PC-9 (cell line): ENCODE measurements at places on chromosomes 3 and 15. TPM values are rescaled to one million over a fixed set of nuclear protein-coding genes. Genes with fewer than 3 reads are reported as not detected.

- no peaks in the 10 kb centered on the region for H3K4me1 ChIP-seq
- no peaks in the 10 kb centered on the region for H3K27me3 ChIP-seq
- H3K4me3 ChIP-seq, result no peak overlapping the region
- no peak for DNase-seq
- no peak overlapping the region for H3K27ac ChIP-seq
These were observed 735.8 kb downstream of the ZPLD1 start for GRCh38 chr3:103170651-103171050.

The SLC27A2 gene
- total RNA-seq, result 5.8 and 7.5 TPM in 2 replicates

DNA sequence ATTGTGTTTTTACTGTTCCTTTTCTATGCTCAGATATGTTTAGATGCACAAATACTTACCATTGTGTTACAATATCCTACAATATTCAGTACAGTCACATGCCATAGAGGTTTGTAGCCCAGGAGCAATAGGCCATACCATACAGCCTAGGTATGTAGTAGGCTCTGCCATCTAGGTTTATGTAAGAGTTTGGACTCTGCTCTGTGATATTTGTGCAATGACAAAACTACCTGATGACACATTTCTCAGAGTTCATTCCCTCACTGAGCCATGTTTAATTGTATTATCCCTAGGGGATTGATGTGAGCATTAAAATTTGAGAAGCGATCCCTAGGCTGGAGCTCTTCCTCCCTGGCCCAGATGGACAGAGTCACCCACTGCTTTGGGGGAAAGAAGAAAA, 270.0 kb upstream of the PROK2 start:
- H3K4me3 ChIP-seq, result no peak overlapping the region
- no peaks in the 10 kb centered on the region for H3K4me1 ChIP-seq
- H3K27ac ChIP-seq, result no peak overlapping the region
- no peaks in the 10 kb centered on the region for H3K36me3 ChIP-seq
- no peak for DNase-seq

DNA sequence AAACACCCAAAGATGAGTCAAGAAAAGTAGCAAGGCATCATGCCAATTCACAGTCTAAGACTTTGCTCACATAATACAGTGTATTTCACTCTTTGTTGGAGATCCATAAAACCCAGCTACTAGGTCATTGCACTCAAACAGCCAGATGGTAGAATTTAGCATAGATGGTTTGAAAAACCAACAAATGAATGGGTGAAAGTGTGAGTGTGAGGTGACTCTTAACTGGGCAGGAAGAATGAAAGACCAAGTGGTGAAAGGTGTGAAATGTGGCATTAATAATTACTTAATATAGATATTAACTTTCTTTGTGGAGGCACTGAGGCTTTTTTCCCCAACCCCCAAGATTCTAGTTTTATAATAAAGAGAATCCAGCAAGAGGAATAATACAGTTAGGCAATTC, 159.5 kb downstream of the SQOR start:
- H3K4me1 ChIP-seq, result no peaks in the 10 kb centered on the region
- no peak for DNase-seq
- no peak overlapping the region for H3K4me3 ChIP-seq
- H3K27me3 ChIP-seq, result no peaks in the 10 kb centered on the region
- no peaks in the 10 kb centered on the region for H3K36me3 ChIP-seq

The DENND6A gene
- 23.6 and 28.2 TPM in 2 replicates for total RNA-seq

DNA sequence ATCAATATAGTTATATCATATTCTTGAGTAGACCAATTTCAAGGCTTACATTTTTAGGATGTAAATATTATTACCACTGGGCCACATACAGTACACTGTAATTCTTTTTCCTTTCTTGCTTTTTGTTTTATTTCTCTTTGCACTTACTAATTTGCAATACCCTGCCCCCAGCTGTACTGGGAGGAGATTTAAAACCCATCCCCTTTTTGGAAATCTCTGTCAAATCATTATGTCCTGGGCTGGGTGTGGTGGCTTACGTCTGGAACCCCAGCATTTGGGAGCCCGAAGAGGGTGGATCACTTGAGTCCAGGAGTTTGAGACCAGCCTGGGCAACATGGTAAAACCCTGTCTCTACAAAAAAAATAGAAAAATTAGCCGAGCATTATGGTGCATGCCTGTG, 16.2 kb downstream of the ZBTB11 start:
- H3K4me3 ChIP-seq, result no peak overlapping the region
- no peaks in the 10 kb centered on the region for H3K4me1 ChIP-seq
- no peak overlapping the region for H3K27ac ChIP-seq
- no peak for DNase-seq
- H3K27me3 ChIP-seq, result no peaks in the 10 kb centered on the region
- peaks cover 40% of the 10 kb centered on the region for H3K36me3 ChIP-seq

GRCh38 chr15:75051191-75051608, 27.8 kb downstream of the PPCDC start:
- no peak for DNase-seq
- H3K27me3 ChIP-seq, result no peaks in the 10 kb centered on the region
- no peak overlapping the region for H3K4me3 ChIP-seq
- H3K36me3 ChIP-seq, result 0 out of 2 replicates have a peak, but pooled peaks cover 7% of the 10 kb centered on the region
- H3K4me1 ChIP-seq, result peaks cover 36% of the 10 kb centered on the region

The ARPP21 gene
- not detected in 2 replicates for total RNA-seq

The NANOGP8 gene
- not detected in 2 replicates for total RNA-seq

- no peak overlapping the region for H3K27ac ChIP-seq
- H3K36me3 ChIP-seq, result peaks cover 10% of the 10 kb centered on the region; the same call in 1 of the 2 replicates
- H3K4me3 ChIP-seq, result no peak overlapping the region
- no peaks in the 10 kb centered on the region for H3K4me1 ChIP-seq
- no peaks in the 10 kb centered on the region for H3K27me3 ChIP-seq
These were observed 76.0 kb downstream of the ETFA start for GRCh38 chr15:76235186-76235826.

The FOXB1 gene
- total RNA-seq, result 2.2 and 2.7 TPM in 2 replicates

GRCh38 chr3:180294282-180295027, 257.7 kb upstream of the PEX5L start:
- no peak overlapping the region for H3K4me3 ChIP-seq
- no peaks in the 10 kb centered on the region for H3K27me3 ChIP-seq
- peaks cover 18% of the 10 kb centered on the region for H3K4me1 ChIP-seq
- H3K36me3 ChIP-seq, result no peaks in the 10 kb centered on the region
- DNase-seq, result no peak
- H3K27ac ChIP-seq, result no peak overlapping the region

GRCh38 chr3:42270561-42270960, 4.6 kb upstream of the CCK start:
- H3K4me1 ChIP-seq, result no peaks in the 10 kb centered on the region
- no peaks in the 10 kb centered on the region for H3K36me3 ChIP-seq
- DNase-seq, result no peak
- no peak overlapping the region for H3K4me3 ChIP-seq
- no peak overlapping the region for H3K27ac ChIP-seq

The ADGRG7 gene
- not detected in 2 replicates for total RNA-seq

The PPP2R3A gene
- 30.0 and 42.6 TPM in 2 replicates for total RNA-seq

GRCh38 chr15:63435204-63435820, 53.7 kb upstream of the CA12 start:
- H3K27me3 ChIP-seq, result no peaks in the 10 kb centered on the region
- no peak overlapping the region for H3K4me3 ChIP-seq
- H3K36me3 ChIP-seq, result no peaks in the 10 kb centered on the region
- DNase-seq, result no peak
- H3K4me1 ChIP-seq, result no peaks in the 10 kb centered on the region

DNA sequence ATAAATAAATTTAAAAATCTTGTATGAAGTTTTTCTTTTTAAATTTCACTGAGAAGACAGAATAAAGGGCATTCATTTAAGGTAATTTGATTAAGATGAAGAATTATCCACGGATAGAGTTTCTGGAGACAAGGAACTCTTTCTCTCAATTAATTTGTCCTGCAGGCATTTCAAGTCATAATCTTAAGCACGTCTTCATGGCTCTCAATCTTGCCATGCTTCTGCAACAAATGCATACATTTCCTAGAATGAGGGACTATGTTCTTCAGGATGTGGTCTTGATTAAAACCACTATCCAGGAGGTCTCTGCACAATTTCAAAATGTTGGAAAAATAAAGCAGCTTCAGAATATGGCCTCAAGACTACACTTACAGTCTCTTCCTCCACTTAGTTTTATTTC, 67.6 kb upstream of the LSAMP start:
- H3K36me3 ChIP-seq, result no peaks in the 10 kb centered on the region
- H3K4me1 ChIP-seq, result no peaks in the 10 kb centered on the region
- no peak for DNase-seq
- H3K27me3 ChIP-seq, result no peaks in the 10 kb centered on the region; the same call in 1 of the 2 replicates
- no peak overlapping the region for H3K4me3 ChIP-seq

DNA sequence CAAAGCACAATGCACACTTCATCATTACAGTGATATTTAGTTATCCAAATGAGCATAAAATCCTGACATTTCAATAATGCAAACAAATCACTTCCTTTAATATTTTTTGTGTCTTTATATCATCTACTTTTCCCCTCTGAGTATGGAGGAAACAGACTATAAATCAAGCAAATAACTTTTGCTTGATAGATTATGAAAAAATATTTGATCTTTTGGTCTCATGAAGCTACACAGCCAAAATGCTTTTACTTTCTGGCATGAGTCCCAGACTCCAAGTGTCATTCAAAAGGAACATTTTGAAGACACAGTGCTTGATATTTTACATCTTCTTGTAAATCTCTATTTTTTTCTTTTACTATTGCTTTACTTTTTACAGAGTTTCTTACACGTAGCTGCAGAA, 215.3 kb upstream of the ROBO1 start:
- DNase-seq, result no peak
- H3K4me3 ChIP-seq, result no peak overlapping the region
- no peaks in the 10 kb centered on the region for H3K36me3 ChIP-seq
- H3K27ac ChIP-seq, result no peak overlapping the region
- H3K27me3 ChIP-seq, result no peaks in the 10 kb centered on the region
- 0 out of 2 replicates have a peak, but pooled peaks cover 3% of the 10 kb centered on the region for H3K4me1 ChIP-seq

DNA sequence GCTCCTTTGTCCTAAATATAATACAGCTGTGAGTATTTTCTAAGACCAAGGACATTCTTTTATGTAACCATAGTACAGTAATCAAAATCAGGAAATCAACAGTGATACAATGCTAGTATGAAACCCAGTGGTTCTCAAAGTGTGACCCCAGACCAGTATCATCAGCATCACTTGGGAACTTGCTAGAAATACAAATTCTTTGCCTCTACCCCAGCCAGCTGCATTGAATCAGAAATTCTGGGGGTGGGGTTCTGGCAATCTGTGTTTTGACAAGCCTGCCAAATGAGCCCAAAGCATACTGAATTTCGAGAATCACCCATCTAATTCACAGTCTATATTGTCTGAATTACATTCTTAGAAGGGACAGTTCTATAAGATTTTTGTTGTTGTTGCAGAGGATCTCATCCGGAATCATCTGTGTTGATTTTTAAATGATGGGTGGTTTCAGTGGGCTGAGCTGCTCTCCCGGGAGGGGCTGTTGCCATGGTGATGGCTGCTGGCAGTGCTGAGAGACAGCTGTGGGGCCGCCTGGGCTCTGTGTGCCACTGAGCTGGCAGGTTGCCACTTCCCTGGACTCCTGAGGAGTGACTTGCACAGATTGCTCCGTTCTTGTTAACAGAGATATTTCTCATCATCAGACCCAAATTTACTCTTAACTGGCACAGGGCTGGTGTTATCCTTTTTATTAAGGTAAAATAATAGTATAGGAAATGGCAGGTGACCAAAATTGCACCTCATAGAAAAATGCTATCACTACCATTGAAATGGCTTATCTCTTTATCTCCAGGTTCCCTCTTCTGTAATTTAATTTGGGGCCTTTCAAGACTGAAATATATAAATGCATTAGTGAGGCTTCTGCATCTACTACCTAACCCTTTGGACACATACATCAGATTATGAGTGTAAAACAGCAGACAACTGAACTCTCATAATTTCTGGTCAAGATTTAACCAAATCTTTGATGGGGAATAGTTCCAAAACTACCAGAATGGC, 56.5 kb downstream of the NEK11 start:
- no peaks in the 10 kb centered on the region for H3K4me1 ChIP-seq
- H3K27me3 ChIP-seq, result no peaks in the 10 kb centered on the region
- no peak for DNase-seq

The CTXN2 gene
- total RNA-seq, result not detected in 2 replicates

- H3K27ac ChIP-seq, result peak overlapping the region; percentile 67
- H3K36me3 ChIP-seq, result peaks cover 27% of the 10 kb centered on the region; the same call in 1 of the 2 replicates
- peaks cover 13% of the 10 kb centered on the region for H3K4me1 ChIP-seq
These were observed 551.2 kb downstream of the MECOM start for GRCh38 chr3:169112153-169112892.

DNA sequence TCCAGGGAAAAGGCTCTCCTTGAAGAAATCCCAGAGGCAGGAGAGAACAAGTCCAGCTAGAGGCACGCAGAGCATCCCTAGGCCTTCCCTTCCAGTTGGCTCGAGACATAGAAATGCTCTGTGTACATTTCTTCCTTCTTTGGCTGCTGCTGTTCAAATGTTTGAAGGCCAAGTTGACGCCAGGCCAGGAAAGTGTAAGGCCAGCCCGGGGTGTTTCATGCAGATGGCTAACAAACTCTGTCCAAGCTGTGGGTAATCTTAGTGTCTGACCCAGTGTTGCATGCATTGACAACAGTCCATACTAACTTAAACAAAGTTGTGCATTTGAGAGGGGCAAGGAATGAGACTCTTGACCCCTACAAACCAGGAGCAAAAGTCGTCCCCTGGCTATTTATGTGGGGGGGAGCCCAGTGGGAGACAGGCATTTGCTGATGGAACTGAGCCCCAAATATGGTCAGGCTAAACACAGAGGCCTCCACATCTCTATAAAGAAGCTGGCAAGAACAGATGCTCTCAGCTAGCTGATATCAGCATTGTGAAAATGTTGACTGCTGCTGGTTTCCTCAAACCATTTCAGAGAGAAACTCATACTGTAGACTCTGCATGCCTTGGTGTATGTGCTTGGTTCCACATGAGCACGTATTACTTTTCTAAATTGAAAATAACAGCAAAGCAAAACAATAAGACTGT, 139.5 kb downstream of the ADAMTS9 start:
- peaks cover 26% of the 10 kb centered on the region for H3K4me1 ChIP-seq
- H3K27me3 ChIP-seq, result no peaks in the 10 kb centered on the region
- H3K36me3 ChIP-seq, result no peaks in the 10 kb centered on the region

- H3K4me3 ChIP-seq, result no peak overlapping the region
- H3K36me3 ChIP-seq, result no peaks in the 10 kb centered on the region
- H3K27me3 ChIP-seq, result no peaks in the 10 kb centered on the region
- no peak overlapping the region for H3K27ac ChIP-seq
These were observed 628.2 kb downstream of the NTRK3 start for GRCh38 chr15:87628311-87628710.

The STIMATE gene
- total RNA-seq, result 16.8 and 19.7 TPM in 2 replicates

GRCh38 chr15:100909565-100909964, 9.6 kb upstream of the LRRK1 start:
- no peaks in the 10 kb centered on the region for H3K27me3 ChIP-seq
- no peak for DNase-seq
- no peaks in the 10 kb centered on the region for H3K4me1 ChIP-seq
- H3K4me3 ChIP-seq, result no peak overlapping the region
